ENCODE measurements at places on chromosomes 1 and 21.

DNA sequence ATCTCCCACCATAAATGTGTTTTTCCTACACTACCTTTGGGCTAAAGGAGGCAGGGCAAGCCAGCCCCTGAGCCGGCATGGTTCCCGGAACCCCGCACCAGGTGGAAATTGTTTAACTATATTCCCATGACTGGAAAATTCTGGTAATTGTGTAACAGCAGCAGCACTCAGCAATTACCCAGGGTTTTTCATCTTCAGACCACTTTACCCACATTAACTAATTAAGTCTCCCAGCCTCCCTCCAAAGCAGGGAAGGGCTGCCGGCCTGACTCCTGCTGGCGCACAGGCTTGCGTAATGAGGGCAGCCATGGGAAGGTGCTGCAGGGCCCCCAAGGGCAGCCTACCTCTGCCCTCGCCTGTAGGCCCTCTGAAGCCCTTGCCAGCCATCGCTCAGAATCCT lies 140.7 kb upstream of the VAMP3 start:
- DNase-seq, result no peak

DNA sequence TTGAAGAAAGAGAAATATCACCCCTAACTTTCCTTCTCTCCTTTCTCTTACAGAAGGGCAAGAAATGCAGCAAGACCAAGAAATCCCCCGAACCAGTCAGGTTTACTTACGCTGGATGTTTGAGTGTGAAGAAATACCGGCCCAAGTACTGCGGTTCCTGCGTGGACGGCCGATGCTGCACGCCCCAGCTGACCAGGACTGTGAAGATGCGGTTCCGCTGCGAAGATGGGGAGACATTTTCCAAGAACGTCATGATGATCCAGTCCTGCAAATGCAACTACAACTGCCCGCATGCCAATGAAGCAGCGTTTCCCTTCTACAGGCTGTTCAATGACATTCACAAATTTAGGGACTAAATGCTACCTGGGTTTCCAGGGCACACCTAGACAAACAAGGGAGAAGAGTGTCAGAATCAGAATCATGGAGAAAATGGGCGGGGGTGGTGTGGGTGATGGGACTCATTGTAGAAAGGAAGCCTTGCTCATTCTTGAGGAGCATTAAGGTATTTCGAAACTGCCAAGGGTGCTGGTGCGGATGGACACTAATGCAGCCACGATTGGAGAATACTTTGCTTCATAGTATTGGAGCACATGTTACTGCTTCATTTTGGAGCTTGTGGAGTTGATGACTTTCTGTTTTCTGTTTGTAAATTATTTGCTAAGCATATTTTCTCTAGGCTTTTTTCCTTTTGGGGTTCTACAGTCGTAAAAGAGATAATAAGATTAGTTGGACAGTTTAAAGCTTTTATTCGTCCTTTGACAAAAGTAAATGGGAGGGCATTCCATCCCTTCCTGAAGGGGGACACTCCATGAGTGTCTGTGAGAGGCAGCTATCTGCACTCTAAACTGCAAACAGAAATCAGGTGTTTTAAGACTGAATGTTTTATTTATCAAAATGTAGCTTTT lies 2.4 kb downstream of the CCN1 start:
- no peak for DNase-seq

GRCh38 chr1:65812065-65812464 lies 19.4 kb downstream of the PDE4B start:
- peak; percentile 23 for DNase-seq

DNA sequence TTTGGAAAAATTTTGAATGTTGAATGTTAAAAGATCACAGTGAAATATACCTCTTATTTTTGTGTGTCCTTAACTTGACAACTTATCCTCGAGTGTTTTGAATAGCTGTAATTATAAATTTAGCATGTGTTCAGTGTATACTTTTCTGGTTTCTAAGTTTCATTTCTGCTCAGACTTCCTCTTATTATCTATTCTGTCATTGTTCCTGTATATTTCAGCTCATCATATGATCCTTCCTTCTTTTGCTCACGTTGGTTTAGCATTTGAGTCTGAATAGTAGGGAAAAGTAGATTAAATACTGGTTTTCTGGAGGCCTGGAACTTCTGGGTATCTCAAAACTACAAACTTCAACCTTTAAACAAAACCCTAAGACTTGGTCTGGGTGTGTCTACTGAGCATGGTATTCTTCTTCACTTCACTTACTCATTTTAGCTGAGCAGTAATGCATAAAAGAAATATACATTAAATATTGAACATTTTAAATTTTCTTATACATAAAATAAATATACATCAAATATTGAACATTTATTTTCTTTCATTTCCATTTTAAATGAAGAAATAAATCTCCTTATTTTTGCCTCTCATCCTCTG lies 3.3 kb upstream of the ATP6V1G3 start:
- DNase-seq, result no peak

- DNase-seq, result no peak
Measured at GRCh38 chr1:246317332-246318035, 189.6 kb downstream of the SMYD3 start.

DNA sequence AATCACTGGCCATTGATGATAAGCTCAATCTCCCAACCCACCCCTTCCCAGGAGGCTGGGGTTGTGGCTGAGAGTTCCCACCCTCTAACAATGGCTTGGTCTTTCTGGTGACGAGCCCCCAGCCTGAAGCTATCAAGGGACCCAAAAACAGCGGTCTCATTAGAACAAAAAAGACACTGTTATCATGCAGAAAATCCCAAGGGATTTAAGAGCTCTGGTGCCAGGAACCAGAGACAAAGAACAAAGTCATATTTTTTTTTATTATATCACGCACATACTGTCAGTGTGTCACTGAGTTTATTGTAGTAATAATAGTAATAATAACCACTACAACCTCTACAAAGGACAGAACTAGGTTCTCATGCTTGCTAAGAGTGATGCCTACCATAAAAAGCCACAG lies 43.9 kb downstream of the CCDC185 start:
- no peak for DNase-seq

GRCh38 chr21:15564907-15565306 lies 164.9 kb upstream of the USP25 start:
- DNase-seq, result no peak

All from CD4-positive, alpha-beta T cell treated with Interleukin-15 for 4 hours (primary cell).